DMS79 (cell line): ENCODE measurements at places on chromosomes 11 and 22.

DNA sequence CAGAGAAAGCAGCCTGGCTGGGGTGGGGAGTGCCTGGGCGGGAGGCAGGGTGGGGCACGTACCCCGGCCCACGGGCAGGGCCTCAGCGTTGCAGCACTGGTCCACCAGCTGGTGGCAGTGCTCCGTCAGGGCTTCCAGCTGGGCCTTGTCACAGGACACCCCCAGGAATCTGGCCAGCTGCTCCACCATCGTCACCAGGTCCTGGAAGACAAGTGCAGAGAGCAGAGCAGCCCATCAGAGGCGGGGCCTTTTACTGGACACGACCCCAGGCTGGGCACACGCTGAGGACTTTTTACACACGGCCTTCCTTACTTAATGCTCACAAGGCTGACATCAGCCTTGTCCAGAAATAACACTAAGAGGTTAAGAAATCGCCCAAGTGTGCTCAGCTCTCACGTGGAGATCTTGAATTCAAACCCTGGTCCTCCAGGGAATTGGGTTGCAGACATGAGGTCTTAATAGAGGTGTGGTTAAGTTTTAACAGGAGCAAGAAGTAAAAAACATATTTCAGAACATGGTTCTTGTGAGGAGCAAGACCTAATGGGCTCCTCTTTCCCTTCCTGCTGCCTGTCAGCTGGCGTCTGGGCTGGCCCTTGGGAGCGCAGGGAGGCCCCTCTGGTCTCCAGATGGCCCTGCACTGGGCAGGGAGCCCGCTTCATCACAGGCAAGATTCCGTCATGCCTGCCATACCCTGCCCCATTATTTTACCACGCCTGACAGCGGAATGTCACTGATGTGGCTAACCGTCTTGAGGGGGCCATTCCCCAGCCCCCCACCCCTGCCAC, 17.1 kb upstream of the EFCAB6 start:
- DNase-seq = no peak

GRCh38 chr11:16953663-16954062, 60.6 kb downstream of the PLEKHA7 start:
- no peak for DNase-seq

- DNase-seq = no peak
These were observed 943.9 kb downstream of the OPCML start for GRCh38 chr11:132588366-132588765.

GRCh38 chr11:13015753-13016152, 6.6 kb downstream of the RASSF10 start:
- DNase-seq = no peak

DNA sequence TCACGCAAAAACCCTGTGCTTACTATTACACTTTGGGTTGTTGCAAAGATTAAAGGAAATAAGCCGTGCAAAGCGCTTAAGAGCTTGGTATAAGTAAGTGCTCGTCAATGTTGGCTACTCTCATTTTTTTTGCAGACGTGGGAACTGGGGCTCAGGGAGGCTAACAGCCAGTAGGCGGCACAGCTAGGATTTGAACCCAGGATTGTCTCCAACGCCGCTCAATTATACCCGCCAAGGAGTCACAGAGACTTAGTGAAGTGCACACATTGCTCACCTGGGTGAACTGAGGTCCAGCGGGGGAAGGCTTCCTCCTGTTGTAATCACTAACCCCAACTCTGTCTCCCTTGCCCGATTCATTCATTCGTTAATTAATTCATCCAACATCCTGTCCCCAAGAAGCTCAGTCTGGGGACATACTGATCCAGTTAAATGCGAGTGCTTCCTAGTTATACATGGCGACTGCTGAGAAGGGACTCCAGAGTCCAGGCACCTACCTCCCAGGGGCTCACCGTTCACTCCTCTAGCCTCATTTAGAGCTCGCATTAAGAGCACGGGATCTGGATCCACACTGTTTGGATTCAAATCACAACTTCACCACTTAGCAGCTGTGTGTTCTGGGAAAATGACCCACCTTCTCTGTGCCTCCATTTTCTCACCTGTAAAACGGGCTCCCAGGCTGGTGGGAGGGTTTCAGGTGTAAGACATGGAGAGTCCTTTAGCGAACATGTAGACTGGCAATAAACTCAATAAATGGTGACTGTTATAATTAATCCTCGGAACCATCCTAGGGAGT, 838 bp upstream of the MTFP1 start:
- no peak for DNase-seq

DNA sequence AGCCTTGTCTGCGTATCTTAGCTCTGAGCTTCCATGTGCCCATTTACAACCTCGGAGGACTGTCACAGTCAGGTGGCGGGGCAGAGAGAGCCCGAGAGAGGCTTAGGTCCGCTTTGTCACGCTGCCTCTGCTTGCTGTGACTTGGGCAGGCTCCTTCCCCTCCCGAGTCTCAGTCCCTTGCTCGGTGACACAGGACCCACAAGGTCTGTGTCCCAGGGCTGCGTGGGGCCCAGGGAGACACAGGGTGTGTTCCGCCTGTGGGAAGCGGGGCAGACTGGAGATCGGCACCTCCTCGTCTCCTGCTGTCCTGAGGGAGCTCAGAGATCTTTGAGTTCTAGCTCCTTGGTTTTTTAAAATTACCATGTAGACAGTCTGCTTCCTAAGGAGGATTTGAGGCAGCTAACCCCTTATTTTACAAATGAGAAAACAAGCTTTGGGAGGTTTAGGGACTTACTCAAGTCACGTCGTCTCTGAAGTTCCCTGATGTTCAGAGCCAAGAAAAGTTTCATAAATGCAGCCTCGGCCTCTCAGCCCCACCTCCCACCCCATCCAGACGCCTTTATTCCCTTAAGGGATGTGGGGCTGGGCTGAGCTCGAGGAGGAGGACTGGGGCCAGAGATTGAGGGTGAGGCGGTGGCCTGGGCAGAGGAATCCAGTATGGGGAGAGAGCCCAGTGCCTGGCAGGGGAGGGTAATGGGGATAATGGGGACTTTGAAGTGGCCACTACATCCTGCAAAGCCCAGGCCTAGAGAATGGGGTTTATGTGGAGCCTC, 103.6 kb downstream of the NECTIN1 start:
- no peak for DNase-seq

GRCh38 chr11:125941267-125941618, 4.6 kb upstream of the VSIG10L2 start:
- no peak for DNase-seq

DNA sequence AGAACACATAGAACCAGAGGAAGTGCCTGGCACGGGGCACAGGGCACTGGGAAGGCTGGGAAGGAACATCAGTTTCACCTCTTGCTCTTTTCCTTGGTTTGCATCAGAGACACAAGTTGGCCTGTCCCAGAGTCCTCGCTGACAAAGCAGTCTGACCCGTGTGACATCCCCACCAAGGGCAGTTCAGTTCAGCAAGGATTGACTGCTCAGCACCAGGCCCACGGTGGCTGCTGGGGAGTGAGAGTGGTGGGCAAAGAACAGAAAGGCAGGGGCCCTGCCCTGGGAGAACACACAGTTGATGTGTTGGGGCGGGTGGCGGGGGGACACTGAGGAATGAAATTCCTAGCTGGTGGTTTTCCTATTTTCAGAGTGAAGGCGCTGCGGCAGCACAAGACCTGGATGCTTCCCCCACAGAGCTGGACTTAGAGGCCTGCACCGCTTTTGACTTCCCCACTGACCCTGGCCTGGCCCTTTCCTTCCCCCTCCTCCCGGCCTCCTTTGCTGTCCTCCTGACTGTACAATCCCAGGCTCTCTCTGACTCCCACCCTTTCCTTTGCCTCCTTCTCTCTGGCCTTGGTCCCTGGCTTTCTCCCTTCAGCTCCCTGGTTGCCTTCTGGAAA, 2.2 kb upstream of the TMPRSS13 start:
- DNase-seq = no peak

GRCh38 chr11:131064373-131064991, 148.2 kb upstream of the SNX19 start:
- DNase-seq = peak; percentile 61

- DNase-seq = no peak
These were observed 4.9 kb downstream of the TLCD5 start for GRCh38 chr11:120330045-120330444.

GRCh38 chr11:119373921-119374631, 7.4 kb downstream of the USP2 start:
- DNase-seq = peak; percentile 72

DNA sequence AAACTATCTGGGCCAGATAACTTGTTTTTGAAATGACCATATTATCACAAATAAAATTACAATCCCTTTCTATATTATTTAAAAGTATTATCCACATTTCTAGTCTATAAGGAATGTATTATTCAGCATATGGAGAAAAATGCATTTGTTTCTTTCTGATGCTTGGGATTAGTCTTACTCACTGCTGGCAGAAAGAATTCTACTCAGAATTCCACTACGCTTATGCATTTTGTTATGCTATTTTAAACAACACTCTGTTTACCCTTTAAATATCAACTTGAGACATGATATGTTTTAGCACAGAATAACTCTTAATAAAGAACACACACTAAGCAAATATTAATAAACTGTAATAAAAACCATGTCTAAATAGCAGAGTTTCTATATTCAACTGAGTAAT, 77.6 kb upstream of the ANO3 start:
- no peak for DNase-seq

- DNase-seq = no peak
These were observed 62.6 kb downstream of the PKNOX2 start for GRCh38 chr11:125227151-125227550.

GRCh38 chr22:37503850-37504249, 15.4 kb downstream of the CARD10 start:
- DNase-seq = no peak

- no peak for DNase-seq
These were observed 56.3 kb downstream of the KREMEN1 start for GRCh38 chr22:29128891-29129807.

GRCh38 chr22:31532060-31532459, 35.7 kb downstream of the SFI1 start:
- DNase-seq = no peak

- DNase-seq = no peak
These were observed 527.5 kb downstream of the NTM start for GRCh38 chr11:131897956-131898355.

DNA sequence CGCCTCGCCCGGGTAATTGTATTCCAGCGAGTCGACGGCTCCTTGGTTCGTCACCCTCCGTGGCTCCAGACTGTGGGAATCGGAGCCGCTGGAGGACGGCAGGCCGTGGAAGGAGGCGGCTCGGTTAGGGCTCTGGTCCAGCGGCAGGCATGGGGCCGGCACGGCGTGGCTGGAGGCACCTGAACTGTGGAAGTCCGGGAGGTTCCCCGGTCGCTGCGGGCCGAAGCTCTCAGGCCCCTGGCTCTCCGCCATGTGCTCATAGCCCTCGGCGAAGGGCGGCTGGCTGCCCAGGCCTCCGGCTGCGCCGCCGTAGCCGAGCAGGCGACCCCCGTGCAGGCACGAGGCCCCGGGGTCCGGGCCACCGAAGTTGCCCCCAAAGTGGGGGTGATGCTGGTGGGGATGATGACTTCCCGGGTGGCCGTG, 1.7 kb downstream of the MN1 start:
- no peak for DNase-seq

- peak; percentile 44 for DNase-seq
These were observed 420 bp upstream of the TRIM44 start for GRCh38 chr11:35662061-35662648.

DNA sequence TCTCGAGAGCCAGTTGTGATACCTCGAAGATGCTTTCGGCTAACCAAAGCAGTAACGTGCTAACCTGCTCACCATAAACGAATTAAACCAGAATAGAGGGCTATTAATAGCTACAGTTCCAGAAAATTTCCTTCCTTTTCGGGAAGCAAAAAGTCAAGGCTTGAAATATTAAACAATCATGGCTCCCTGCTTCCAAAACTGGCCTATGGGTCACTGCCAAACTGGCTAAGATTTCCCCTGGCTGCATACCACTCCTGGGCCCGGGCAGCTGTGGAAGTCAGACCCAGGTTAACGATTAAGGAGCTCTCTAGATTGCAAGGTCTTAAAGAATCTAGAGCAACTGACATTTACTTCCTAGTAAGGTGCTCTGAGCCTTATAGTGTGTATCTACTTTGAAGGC, 1.7 kb downstream of the AMOTL1 start:
- DNase-seq = peak; percentile 22

DNA sequence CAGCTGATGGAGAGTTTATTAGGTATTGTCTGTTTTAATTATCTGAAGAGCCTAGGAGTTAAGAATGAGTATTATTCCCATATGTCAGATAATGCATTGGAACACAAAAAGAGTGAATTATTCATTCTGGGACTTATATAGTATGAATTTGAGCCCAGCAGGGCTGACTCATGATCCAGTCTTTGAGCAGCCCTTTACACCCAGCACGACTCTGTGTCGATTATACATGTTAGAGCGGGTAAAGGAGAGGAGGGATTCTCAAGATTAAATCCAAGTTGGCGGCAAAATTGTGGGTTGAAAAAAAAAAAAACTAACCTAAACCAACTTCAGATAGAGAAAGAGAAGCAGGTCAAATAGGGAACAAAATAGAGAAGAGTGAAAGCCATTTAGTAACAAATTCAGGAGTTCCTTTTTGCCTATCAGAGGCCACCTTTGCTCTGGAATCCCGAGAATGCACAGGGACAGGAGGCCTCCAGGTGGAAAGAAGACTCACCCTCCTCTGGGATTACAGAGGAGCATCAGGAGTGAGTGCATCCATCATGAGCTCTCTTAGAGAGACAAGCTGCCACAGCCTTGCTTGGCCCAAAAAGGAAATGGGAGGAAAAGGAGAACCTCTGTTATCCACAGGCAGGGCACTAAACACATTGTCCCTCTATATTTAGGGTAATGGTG, 3.1 kb downstream of the MRGPRX1 start:
- no peak for DNase-seq

GRCh38 chr11:44171518-44171917, 76.0 kb downstream of the EXT2 start:
- DNase-seq = no peak

DNA sequence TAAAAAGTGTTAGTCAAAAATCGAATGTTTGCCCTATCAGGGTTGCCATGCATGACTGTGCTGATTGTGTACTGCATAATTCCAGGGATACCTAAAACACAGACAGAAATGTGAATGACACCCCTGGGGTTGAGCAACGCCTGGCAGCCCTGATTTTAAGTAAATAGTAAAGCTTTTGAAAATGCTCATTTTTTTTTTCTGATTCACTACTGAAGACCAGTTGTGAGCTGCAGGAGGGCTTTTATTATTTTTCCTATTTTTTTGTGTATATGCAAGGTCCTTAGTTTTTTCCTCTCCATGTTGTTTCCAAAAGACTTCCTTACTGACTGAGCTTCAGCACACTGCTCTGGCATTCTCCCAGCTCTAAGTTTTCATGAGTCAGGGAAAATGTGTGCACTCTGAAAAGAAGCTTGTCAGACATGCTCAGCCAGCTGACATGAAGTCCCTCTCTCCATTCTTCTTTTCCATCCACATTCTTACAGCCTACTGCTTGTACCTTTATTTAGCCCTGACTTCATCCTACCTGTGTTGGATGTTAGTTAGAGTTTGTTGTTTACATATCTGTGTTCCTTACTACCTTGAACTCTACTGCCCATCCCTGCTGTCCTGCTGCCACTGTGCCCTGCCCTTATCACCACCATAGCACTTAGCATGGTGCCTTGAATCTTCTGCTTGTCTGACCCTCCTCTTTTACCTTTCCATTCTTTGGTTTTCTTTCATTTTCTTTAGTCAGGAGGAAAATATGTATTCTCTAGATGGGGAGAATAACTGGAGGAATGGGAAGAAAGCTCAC, 79.5 kb downstream of the HORMAD2 start:
- no peak for DNase-seq
